ENCODE measurements at places on chromosomes 1 and 21. TPM values are rescaled to one million over a fixed set of nuclear protein-coding genes. Genes with fewer than 3 reads are reported as not detected.

GRCh38 chr1:22792396-22793160, 81.9 kb downstream of the EPHB2 start:
- no peak for DNase-seq

The CSMD2 gene
- 0.29 TPM for total RNA-seq

The S100A3 gene
- 0.77 TPM for total RNA-seq

- DNase-seq: peak; percentile 63
Measured at GRCh38 chr1:983798-984475, 2.0 kb upstream of the PERM1 start.

DNA sequence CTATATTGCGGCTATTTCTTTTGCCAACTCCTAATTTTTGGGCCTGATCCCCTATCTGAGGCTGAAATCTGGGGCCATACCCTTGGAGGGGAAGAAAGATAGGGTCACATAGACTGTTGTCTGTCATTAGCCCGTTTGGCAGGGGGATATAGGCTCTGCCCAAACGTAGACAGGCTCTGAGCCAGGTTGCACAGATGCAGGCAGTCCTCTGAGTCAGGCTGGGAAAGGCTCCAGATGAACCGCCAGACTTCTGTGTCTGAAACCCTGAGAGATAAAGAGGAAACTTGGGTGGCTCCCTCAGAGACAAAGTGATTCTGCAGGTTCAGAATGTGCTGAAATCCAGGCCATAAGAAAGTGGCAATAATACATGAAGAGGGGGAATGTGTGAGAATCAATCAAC, 4.0 kb upstream of the CAP1 start:
- peak; percentile 88 for DNase-seq

The FMOD gene
- 33.3 TPM for total RNA-seq

DNA sequence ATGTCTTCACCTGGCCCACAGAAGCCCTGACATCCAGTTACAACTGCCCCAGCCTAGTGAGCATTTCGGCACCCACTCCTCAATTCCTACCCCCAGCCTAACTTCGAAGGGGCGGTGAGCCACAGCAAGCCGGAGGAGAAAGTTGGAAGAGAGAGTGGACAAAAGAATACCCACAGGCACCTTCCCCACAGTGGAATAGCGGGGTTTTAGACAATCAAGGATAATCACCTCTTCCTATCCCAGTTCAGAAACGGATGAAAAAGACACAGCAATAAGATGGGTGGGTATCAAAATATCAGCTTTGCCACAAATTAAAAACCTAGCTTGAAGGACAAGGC, 1.3 kb upstream of the LSS start:
- DNase-seq: no peak

GRCh38 chr1:196607981-196608380, 259 bp downstream of the KCNT2 start:
- DNase-seq: no peak

The LRRC8B gene
- total RNA-seq: 4.9 TPM

The SPRR3 gene
- total RNA-seq: not detected

The OR6N1 gene
- total RNA-seq: not detected

GRCh38 chr21:44701023-44701400, 4.0 kb downstream of the KRTAP10-12 start:
- no peak for DNase-seq

- DNase-seq: no peak
Measured at GRCh38 chr1:115255154-115255553, 82.9 kb downstream of the NGF start.

The FAM72C gene
- total RNA-seq: 0.16 TPM

The CA6 gene
- total RNA-seq: not detected
